ENCODE measurements at places on chromosomes 6 and 20. TPM values are rescaled to one million over a fixed set of nuclear protein-coding genes. Genes with fewer than 3 reads are reported as not detected.

ADGRG6 gene
- total RNA-seq, result 12.7 TPM

GHRH gene
- not detected for total RNA-seq

RAET1G gene
- 1.6 TPM for total RNA-seq

PCSK2 gene
- not detected for total RNA-seq

BPIFB4 gene
- not detected for total RNA-seq

NOL7 gene
- 117 TPM for total RNA-seq

GRCh38 chr6:99821164-99821563 is 172.9 kb downstream of the MCHR2 start:
- peak; percentile 21 for DNase-seq

DNA sequence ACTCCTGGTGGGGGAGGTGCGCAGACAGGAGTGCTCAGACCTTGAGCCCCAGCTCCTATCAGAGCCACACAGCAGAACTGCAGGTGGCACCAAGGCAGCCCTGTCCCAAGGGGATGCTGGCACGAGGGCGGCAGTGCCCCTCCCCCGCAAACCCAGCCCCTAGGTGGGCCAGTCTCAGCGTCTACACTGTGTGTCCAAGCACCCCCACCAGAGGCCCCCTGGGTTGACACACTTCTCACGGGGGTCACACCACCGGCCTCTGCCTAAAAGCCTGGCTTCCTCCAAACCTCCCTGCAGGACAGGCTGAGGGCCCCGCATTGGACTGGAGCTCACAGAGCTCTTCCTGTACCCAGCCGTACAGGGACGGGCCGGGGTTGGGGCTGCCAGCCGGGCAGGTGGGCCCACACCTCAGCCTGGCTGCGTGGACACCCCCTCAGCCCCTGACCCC is 8.1 kb downstream of the SLC2A4RG start:
- no peak for DNase-seq

DNA sequence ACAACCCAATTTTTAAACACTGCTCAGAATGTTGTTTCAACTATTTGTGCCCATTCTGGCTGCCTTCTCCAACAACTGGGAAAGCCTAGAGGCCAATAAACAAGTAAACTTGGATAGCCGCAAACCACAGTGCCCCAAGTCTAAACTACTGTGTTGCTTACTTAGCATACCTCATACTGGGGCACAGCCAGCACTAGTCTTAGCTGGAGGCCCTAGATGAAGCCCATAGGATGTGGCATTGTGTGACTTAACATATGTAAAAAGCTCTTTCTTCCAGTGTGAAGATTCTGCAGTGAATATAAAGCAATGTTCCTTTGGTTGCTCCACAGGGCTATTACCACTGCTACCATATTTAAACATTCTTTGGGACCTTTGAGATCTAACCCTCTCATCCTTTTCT is 564.3 kb upstream of the NRSN1 start:
- DNase-seq, result no peak

GRCh38 chr6:167671977-167672687 is 154.6 kb upstream of the AFDN start:
- DNase-seq, result no peak

- DNase-seq, result peak; percentile 15
These were observed 67.9 kb downstream of the ANKRD60 start for GRCh38 chr20:58160451-58161061.

DNA sequence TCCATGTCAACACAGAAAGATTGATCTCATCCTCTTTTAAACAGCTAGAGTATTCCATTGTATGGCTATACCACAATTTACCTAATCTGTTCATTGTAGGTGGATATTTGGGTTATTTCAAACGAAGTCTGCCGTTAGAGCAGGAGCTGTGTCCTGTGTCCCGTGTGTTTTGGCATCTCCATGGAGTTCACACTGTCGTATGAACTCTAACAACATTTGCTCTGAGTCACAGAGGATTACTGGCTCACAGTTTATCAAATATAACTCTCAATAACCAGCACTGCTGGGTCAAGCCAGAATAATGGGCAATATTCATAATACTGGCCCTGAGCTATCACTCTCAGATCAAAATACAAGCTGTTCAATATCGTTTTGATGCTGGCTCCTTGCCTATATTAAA is 16.4 kb downstream of the TRAM2 start:
- DNase-seq, result no peak

DNA sequence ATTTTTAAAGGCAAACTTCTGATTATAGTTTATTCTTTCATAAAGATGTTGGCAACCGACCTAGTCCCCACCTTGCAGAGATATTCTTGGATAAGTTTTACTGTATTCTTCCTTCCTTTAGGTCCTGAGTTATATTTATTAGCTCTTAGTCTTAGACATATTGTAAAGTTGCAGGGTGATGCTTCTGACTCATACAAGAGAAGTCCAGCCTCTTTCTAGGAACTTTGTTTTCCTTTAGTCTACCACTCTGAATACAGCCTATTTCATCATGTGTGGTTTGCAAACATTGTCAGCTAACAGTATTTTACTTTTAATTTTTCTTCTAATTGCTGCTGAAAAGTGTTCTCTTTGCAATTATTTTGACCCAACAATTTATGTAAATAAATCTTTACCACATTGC is 686.7 kb downstream of the COL12A1 start:
- peak; percentile 7 for DNase-seq

- DNase-seq, result no peak
These were observed 73.4 kb downstream of the GMPR start for GRCh38 chr6:16311763-16312162.

Measured in HT1080 (cell line).